ENCODE measurements at places on chromosomes 2 and 18.

DNA sequence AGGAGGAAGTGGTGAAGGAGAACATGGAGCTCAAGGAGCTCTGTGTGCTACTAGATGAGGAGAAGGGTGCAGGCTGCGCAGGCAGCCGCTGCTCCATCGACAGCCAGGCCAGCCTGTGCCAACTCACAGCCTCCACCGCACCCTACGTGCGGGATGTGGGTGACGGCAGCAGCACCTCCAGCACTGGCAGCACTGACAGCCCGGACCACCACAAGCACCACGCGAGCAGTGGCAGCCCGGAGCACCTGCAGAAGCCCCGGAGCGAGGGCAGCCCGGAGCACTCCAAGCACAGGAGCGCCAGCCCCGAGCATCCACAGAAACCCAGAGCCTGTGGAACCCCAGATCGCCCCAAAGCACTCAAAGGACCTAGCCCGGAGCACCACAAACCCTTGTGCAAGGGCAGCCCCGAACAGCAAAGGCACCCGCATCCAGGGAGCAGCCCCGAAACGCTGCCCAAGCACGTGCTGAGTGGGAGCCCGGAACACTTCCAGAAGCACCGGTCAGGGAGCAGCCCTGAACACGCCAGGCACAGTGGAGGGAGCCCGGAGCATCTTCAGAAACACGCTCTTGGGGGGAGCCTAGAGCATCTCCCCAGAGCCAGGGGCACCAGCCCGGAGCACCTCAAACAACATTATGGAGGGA is 9.0 kb downstream of the CCDC85A start:
- no peak for DNase-seq

DNA sequence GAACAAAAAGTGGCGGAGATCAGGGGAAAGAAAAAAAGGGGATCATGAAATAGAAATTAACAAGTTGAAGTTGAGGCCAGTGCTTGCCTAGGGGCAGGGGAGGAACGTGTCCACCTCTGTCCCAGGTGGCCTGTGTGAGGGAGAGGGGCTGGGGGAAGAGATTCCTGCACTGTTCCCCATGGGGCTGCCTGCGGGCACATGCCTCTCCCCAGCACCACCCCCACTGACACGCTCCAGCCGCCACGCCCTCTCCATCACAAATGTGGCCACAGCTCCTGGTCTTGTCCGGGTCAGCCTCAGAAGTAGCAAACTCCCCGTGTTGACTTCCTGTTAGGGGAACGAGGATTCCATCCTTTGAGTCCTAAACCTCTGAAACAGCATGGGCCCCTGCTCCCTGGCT is 161.2 kb downstream of the GLI2 start:
- no peak for DNase-seq

DNA sequence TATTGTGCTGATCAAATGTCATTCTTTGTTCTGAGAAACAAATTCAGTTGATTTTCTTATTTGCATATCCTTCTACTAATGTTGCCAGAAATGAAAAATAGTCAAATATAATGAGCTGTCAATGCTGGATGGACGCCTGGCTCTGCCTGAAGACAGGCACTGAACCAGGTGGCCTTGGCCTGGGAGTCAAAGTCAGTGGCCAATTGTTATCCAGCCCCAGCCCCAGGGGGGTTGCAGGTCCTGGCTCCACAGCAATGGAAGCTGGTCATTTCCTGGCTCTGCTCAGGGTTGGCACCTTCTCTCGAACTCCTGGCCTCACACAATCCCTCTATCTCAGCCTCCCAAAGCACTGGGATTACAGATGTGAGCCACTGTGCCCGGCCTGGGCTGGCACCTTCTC is 176.8 kb upstream of the GLI2 start:
- no peak for DNase-seq

DNA sequence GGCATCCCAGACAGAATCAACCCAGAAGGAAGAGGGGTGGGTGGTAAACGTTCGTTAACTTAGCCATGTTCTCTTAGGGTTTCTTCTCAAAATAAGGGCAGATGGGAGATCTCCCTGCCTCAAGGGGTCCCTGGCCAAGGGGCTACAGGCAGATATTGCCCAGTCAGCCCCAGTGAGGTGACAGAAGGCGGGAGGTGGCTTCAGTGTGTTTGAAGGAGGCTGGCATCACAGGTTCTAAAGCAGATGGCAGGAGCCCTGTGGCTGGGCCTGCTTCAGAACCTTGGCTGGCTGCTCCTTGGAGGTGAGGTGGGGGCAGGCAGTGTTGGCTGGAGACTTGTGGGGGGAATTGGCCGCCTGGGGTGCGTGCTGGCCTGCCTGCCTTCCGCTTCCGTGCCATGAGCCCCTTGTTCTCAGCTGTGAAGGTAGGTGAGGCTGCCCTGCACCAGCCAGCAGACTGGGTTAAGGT is 23.5 kb downstream of the HPCAL1 start:
- DNase-seq: no peak

DNA sequence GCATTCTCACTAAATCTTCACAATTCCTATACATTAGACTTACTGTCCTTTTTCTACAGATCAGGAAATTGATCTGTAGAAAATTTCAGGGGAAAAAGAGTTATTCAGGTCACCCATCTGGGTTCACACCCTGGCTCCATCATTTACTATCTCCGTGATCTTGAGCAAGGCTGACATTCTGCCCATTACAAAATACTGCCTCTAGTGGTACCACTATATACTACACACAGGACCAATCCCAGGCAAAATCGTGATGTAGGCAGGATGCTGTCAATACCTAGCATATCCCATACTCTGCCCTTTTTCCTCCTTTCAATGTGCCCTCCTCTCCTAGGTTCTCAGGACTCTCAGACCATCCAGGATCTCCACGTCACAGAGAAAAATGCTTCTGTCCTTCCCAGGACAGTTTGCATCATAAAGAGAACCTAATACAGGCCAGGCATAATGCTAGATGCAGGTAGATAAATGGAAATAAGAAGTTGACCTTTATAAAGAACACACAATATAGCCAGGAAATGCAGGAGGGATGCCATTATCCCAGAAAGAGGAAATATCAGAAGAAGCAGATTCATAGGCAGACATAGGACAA is 101.9 kb downstream of the CDH20 start:
- DNase-seq: peak; percentile 52

- no peak for DNase-seq
These were observed 38.0 kb upstream of the GPD2 start for GRCh38 chr2:156398176-156398575.

DNA sequence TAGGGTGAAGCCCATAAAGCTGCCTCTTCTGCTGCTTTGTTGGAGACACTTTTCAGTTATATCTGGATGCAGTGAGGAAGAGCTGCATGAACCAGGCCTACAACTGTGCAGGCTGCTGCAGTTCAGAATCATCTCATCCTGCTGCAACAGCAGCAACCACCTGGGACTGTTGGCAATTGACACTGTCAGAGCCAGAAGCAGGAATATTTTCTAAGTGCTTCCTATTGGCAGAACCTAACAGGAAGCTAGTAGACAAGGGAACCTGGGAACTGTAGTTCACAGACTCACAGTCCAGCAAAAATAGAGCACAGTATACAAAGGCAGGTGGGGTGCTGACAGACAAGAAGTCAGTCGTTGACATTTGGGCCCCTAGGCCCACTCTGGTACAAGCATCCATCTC is 452.9 kb upstream of the SPRED2 start:
- DNase-seq: no peak

DNA sequence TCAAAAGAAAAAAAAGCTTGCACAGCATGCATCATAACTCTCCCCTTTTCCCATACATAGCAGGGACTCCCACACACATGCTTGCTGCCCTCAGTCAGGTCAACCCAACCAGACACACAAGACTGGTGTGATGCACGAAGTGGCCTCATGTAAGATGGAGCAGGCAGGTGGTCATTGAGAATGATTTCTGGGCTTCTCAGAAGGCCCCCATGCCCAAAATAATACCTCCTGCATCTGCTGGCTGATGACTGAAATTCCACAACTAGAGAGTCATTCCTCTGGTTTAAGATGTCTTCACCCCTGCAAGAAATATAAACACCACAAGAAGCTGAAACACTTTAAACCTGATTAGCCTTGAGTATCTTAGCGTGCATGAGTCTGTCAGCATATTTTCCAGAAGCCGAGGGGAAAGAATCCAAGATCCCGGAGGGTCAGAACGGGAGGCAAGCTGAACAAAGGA is 131.1 kb downstream of the AFF3 start:
- DNase-seq: no peak

DNA sequence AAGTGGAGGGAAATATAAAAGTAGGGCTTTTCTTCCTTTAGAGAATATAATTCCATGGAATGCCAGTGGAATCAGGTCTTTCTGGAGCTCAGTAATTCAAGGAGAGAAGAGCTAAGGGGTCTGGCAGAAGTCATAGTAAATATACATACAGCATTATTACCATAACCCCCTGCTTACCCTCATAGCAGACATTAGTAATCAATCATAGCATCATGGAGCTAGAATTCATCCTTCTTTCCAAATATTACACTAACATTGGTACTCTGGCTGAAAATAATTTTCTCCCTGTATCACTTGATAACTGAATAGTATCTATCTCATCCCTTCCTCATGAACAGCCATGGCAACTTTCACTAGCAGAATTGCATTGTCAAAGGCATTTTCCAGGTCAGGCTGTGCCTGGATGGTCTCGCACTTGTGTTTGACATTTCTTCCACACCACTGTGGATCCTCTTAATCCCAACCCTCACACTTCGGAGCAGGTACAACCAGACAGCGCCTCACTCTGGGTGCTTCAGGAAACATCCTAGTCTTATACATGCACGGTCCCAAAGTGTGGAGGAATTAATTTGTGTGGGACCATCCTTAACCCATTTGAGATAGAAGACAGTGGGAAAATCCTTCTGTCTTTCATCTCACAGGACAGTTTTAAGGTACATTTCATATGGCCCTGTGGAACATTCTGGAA is 84.2 kb upstream of the SEC11C start:
- DNase-seq: no peak

DNA sequence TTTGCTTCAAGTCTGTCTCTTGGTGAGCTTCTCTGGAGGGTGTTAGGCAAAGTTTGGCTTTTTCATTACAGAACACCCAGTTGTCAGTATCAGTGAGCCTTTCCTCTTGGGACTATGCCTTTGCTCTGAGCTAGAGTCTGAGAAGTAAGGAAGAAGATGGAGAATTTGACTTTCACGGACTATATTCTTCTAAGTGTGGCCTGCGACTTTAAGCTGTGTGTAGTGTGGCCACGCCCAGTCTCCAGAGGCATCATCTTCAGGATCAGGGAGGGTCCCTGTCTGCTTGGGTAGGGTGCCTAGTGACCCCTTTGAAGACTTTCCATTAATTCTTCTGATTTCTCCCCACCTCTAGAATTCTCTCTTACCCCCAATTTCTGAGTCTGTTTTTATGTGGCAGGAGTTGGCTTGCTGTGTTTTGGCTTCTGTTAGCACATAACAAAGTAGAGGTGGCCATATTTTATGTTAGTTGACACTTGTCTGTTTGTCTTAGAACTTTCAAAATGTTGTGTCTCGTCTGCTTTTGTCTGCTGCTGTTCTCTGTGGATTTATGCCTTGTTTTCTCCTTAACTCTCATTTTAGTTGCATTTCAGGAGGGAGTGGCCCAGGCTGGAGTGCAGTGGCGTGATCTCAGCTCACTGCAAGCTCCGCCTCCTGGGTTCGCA is 8.6 kb downstream of the PLEKHB2 start:
- no peak for DNase-seq

DNA sequence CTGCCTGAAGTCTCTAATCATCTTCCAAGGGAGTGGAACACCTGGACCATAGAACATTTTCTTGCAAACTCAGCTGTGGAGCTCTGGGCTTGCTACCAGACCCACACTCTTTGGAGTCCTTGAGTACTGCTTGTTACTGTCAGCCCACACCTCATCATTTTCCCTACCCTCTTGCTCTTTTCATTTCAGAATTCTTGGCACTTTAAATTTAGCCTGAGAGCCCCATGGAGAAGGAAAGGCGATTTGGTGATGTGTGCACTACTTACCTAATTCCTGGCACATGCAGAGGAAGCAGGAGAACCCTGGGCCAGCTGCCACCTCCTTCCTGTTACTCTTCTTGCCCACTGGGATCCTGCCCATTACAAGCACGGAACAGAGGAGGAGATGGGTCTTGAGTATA is 31.7 kb downstream of the TMEM178A start:
- DNase-seq: no peak

DNA sequence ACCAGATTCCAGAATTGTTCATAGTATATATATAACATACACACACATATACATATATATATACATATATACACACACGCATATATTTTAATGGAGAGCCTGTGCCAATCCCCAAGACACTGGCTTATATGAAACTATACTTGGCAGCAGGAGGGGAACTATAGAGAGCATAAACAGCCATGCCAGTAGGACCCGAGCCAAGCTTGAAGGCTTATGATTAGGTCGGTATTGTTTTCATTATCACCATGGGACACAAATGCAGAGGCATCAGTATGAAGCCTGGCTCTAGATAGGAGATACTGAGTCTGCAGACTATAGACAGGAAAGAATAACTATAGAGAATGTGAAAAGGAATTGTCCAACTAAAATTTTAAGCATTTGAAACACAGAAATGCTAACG is 181.2 kb downstream of the VWC2L start:
- DNase-seq: no peak

DNA sequence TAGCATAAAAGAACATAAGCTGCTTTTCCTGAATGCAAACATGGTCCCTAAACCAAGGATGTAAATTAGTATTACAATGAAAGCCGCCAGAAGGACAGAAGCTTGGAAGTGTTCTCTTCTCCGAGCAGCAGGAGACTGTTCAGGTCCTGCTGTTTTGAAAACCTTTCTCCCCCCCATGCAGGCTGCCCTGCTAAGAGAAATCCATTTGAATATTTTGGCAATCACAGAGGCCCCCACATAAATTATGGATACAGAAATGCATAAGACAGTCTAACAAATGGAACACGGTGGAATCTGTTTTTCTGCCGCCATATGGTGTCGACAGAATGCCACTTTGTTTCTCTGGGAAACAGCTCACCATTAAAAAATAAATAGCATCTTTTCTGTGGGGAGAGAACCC is 600.4 kb upstream of the KLHL29 start:
- DNase-seq: no peak

GRCh38 chr2:208648368-208648767 is 241.8 kb downstream of the PTH2R start:
- no peak for DNase-seq

DNA sequence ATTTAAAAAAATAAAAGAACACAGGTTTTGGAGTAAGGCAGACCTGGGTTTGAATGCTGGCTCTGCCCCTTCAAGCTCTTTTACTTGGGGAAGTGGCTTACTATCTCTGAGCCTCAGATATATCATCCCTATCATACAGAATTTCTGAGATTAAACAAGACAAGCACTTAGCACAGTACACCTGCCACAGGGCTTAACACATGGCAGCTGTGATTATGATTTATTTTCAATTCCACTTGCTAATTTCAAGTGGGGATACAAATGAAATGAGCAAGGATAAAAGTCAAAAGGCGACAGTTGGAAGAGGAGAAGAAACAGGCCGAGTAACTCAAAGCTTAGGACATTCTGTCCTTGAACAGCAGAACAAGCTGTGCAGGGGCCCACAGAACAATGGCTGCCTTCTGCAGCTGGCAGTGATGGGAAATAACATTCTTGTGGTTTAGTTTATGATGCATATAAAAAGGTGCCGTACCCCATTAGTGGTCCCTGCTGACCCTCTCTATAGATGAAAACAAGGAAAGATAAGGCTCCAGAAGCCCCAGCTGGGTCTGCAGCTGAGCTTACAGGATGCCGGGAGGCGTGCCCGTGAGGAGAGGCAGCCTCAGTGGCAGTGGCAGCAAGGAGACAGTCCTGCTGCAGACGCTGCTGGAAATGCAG is 45.3 kb downstream of the KIF3C start:
- DNase-seq: no peak

- peak; percentile 48 for DNase-seq
These were observed 187.0 kb downstream of the HAUS1 start for GRCh38 chr18:46291149-46291548.

- DNase-seq: peak; percentile 99
These were observed at the start of gene RIF1 for GRCh38 chr2:151409601-151410484. RIF1 (plus strand) TSS chr2:151409902; CDS start chr2:151410424, 522 bp downstream.

Measured in Kasumi-1 (cell line).